Left cardiac atrium (tissue), 4 donors: ENCODE measurements at places on chromosomes 13 and 19.
A peak's percentile ranks its signal among the peaks of the same experiment; 100 is the strongest.

DNA sequence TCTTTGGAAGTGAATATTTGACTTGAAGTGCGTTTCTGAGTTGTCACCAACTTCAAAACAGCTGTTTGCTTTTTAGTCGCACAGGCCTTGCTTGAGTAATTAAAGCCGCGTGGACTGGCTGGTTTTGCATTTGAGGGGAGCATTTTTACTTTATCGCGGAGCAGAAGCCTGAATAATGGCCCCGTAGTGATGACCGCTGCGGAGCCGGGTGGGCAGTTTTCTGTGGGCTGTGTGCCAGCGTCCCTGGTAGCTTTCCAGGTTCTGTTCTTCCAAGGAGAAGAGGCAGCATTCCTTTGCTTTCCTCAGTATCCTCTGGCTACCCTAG is 1.1 kb downstream of the NAA16 start:
- peak; percentile 57 for DNase-seq

GRCh38 chr13:111475488-111475887 is 155.0 kb downstream of the TEX29 start:
- no peak for DNase-seq

- DNase-seq, result no peak
These were observed 14.4 kb upstream of the DPP9 start for GRCh38 chr19:4737955-4738600.

GRCh38 chr13:49956131-49956530 is 20.0 kb upstream of the SPRYD7 start:
- DNase-seq, result no peak

- no peak for DNase-seq
These were observed 148.0 kb downstream of the DCLK1 start for GRCh38 chr13:35983206-35983605.

- DNase-seq, result no peak
These were observed 294.2 kb downstream of the PCDH17 start for GRCh38 chr13:57925751-57926150.

DNA sequence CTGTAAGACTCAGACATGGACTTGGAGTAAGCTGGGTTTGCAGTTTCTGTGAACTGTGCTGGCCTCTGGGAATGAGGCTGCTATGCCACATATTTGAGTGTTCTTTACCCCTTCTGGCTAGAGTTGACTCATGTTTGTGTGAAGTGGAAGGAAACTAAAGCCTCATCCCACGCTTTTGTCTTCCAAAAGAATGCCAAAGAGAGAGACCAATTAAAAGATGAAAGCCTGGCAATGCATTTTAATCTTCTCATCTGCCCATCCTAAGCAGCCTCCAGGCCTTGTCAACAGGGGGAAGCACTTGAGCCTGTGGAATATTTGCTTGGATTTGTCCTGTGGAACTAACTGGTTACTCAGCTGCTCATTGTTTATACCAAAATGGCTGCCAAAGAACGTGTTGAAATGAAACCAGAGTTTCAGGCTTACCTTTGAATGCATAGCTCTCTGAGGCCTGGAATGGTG is 49.1 kb downstream of the LMO7 start:
- DNase-seq, result no peak

DNA sequence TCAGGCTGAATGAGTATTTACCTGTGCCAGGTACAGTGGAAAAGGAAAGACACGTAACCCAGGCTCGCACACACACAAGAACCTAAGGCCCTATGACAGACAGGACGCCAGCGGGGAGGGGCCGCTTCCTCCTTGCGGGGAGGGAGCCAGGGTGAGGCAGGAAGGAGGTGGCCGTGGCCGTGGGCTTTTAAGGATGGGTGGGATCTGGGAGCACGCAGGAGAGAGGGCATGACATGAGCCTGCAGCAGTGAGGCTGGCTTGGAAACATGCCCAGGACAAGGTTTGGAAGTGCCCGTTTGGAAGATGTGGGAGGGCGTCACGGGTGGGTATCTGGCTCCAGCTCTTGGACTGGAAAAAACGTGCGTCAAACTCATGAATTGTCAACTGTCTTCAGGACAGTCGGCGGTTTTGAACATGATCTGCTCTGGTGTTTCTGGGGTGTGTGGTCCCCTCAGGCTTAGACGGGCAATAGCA is 20.1 kb downstream of the SH3GL1 start:
- peak; percentile 72 for DNase-seq

GRCh38 chr13:94411747-94412146 is 67.7 kb downstream of the DCT start:
- no peak for DNase-seq

- no peak for DNase-seq
These were observed 8.1 kb downstream of the CYP2A13 start for GRCh38 chr19:41096353-41096752.

- DNase-seq, result no peak
These were observed 98.0 kb upstream of the WASF3 start for GRCh38 chr13:26459276-26460131.

DNA sequence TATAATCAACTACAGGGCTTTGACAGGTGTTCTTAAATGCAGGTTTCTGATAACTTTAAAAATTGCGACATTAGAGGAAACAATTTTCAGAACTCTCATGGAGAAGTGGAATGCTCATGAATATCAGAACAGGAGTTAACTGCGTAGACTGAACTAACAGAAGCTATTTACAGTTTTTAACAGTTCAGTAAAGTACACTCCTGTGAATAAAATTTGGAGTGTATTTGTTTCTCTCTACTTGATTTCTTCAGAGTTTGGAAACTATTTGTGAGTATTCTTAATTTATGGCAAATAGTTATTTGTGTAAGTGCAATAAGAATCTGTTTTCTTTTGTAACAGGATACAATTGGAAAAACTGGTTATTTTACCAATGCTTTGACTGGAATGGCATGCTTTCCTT is 114.4 kb downstream of the TNFRSF19 start:
- no peak for DNase-seq

DNA sequence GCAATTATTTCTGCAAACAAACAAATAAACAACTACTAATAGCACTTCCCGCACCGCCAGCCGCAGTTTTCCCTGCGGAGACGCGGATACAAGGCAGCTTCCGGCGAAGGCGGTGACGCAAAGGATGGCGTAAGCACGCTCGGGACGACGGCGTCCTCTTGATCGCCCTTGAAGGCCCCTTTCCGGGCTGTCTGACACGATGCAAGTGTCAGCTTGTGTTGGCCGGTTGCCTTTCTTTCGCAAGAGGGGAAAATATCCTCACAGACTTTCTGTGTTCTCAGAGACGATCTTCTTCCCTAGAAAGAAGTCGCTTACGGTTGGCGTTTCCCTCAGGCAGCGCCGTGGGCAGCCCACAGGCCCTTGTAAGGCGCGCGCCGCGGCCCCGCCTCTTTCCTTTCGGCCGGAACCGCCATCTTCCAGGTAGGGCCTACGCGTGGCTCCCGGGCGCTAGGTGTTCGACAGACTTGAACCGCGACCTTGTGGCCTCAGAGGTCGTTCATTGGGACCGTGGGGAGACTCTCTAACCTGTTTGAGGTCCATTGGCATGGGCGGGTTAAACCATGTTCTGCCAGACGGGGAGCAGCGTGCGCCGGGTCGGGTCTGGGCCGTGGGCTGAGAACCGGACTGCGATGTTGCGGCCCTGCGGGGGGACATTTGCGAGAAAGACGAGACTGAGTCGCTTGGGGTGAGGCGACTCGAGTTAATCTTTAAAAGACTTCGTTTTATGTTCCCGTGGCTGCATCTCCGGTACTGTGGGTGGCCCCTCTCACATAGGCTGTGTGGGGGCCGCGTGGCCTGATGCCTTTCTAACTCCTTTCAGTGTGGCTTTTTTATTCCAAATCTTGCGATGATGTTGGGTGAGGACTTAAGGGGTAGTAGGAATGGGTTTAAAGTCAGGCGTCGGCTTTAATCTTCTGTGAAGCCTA is at the start of gene RPL21:
Gene RPL21 (plus strand): TSS at position 393 of the 926 bp plus-strand sequence. CDS start 2,219 bp downstream, outside the sequence.
- DNase-seq, result peak; percentile 98

DNA sequence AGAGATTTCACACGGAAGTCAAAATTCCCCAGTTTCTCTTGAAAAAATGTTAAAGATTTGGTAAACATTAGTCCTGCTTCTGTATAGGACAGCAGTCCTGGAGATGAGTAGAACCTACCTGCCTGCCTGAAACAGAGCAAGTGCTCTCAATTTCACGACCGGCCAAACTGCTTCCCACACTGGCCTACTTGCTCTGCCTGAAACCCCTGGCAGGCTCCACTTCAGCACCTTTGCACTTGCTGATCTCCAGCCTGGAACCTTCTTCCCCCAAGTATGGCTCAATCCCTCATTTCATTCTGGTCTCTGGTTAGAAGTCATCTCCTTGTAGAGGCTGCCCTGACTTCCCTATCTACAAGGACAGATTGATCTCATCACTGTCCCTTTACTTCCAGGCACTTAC is 271.4 kb downstream of the DLEU7 start:
- DNase-seq, result no peak

GRCh38 chr19:13138916-13139198 is 11.3 kb downstream of the STX10 start:
- no peak for DNase-seq

DNA sequence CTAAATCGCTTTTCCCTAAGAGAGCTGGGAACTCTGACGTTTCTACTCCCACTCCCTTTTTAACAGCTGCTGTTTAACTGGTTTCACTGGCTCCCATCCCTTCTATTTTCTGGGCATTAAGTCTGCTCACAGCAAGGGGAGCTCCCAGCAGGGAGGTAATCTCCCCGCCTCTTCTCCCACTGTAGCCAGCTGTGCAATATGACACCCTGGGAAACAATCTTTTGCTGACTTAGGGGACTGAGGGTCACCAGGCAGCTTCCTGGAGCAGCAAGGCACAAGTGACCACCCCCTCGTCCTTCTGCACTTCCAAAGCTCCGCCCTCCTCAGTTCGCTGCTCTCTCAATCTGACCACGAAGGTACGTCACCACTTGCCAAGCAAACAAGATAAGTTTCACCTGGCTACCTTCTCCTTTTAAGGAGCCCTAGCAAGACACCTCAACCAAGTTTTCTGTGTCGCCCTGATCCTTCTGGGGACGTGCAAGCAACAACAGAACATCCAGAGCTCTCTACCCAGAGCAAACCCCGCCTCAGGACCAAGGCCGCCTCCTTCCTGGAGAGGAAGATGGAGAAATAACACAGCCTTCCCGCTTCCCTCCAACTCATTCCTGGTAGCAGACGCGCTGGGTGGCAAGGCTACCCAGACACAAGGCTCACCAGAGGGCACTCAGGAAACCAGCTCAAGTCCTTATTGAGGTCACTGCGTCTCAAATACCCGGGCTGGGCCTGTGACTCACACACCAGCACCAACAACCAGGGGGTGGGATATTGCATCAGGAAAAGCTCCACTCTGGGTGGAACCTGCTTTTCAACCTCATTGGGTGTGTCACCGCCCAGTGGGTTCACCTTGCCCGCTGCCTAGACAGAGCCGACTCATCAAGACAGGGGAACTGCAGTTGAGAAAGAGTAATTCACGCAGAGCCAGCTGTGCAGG is 92.4 kb downstream of the STK24 start:
- DNase-seq, result peak; percentile 75

GRCh38 chr19:41319500-41320184 is 9.7 kb downstream of the CCDC97 start:
- DNase-seq, result no peak

- DNase-seq, result peak; percentile 37
These were observed 31.3 kb downstream of the TEX26 start for GRCh38 chr13:30963791-30964190.

GRCh38 chr19:14540741-14541525 is 11.5 kb downstream of the TECR start:
- DNase-seq, result no peak

DNA sequence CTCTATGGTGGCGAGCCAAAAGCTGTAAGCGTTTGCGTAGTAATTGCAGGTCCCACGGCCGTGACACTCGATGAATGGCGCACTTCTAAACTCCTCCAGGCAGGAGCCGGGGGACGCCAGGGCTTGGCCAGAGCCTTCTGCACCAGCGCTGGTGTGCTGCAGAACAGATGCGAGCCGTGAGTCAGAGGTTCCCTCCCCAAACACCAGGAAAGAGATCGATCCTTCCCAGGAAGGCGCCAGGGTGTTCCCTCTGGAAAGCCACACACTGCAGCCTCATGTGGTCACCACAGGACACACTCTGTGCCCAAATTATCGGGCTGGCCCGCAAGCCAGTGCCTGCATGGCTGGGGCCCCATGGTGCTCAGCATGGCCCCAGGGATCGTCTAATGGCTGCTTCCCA is 154.6 kb downstream of the COL4A1 start:
- DNase-seq, result no peak

DNA sequence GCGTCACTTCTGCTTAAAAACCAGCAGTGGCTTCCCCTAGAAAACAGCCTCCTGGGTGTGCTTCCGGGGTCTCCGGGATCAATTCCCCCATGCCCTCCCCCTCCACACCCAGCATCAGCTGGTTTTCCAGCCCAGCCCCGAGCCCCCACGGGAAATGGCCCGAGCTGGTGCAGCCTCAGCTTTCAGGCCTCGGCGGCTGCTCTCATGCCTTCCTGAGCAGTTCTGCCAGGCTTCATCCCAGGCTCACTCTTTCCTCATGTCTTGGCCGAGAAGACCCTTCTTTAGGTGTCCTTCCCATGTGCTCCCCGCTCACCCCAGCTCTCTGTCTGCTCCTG is 103.1 kb upstream of the RNF113B start:
- no peak for DNase-seq

GRCh38 chr13:70080012-70080411 is 27.6 kb upstream of the ATXN8OS start:
- peak; percentile 32 for DNase-seq

GRCh38 chr19:40682431-40682964 is 8.0 kb downstream of the NUMBL start:
- DNase-seq, result no peak

DNA sequence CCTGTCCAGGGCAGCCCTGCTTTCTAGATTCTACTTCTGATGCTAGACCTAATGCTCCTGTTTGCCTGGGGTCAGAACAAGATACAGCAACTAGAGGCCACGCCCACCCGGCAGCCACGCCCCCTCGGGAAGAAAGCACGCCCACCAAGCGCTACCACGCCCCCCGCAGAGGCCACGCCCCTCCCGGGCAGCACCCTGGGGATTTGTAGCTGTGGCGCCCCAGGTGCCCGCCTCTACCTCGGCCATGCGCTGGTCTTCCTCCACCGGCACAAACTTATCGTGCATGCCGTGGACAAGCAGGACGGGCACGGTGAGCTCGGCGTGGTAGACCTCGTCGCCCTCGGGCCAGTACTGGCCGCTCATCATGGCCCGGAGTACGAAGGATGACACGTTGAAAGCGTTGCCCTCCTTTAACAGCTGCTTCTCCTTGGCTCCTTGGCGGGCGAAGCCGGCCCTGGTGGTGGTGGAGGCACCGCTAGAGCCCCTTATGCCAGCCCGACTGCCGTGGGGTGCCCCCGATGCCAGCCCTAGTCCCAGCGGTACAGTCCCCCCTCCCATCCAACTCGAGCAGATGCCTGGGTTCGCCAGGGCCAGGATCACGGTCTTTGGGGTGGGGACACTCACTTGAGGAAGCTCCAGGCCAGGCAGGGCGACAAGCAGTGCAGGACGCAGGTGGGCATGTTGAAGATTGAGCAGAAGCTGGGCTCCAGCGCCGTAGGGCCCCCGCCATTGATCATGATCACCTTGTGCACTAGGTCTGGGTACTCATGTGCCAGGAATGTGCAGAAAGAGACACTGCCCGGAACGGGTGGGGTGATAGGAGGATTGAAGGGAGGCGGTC is 9.0 kb downstream of the ABHD8 start:
- DNase-seq, result no peak

GRCh38 chr13:77751513-77752456 is 54.3 kb downstream of the SLAIN1 start:
- no peak for DNase-seq
